ENCODE measurements at places on chromosomes 7 and 10. TPM values are rescaled to one million over a fixed set of nuclear protein-coding genes. Genes with fewer than 3 reads are reported as not detected.

Gene LIPN
- total RNA-seq = not detected

Gene GPR26
- not detected for total RNA-seq

Gene ETV1
- total RNA-seq = 2.6 TPM

Gene COL17A1
- 284 TPM for total RNA-seq

Gene CALHM3
- not detected for total RNA-seq

Gene CALML3
- 0.17 TPM for total RNA-seq

Gene TRIM50
- total RNA-seq = not detected

Gene NKX1-2
- not detected for total RNA-seq

Gene DIP2C
- total RNA-seq = 8.5 TPM

Gene ZWINT
- total RNA-seq = 5.2 TPM

Gene CPN1
- total RNA-seq = not detected

Gene HTRA1
- 11.0 TPM for total RNA-seq

Gene NPM3
- 27.4 TPM for total RNA-seq

Gene CUBN
- 0.31 TPM for total RNA-seq

Gene ANKRD30A
- total RNA-seq = not detected

Gene GIMAP4
- 22.6 TPM for total RNA-seq

Gene VWDE
- 1.8 TPM for total RNA-seq

Gene GNAT3
- not detected for total RNA-seq

Gene KRIT1
- total RNA-seq = 37.9 TPM

Gene HOXA9
- 27.9 TPM for total RNA-seq

Gene SLC29A4
- total RNA-seq = 5.4 TPM

Gene ACADSB
- 38.2 TPM for total RNA-seq

Gene THSD7A
- total RNA-seq = 5.4 TPM

Gene PTF1A
- total RNA-seq = not detected

Gene TRIL
- 0.96 TPM for total RNA-seq

Gene AGMO
- total RNA-seq = 3.0 TPM

Gene CALHM2
- 5.8 TPM for total RNA-seq

All from mucosa of descending colon (tissue), 3 donors.